Stimulated activated CD8-positive, alpha-beta memory T cell treated with anti-CD3 and anti-CD28 coated beads, Interleukin-7, amount 100 ng/mL, for 4 hours (primary cell): ENCODE measurements at places on chromosomes 11 and 22.
A peak's percentile ranks its signal among the peaks of the same experiment; 100 is the strongest.

GRCh38 chr11:14270690-14271542, 88.1 kb downstream of the RRAS2 start:
- no peak for DNase-seq

DNA sequence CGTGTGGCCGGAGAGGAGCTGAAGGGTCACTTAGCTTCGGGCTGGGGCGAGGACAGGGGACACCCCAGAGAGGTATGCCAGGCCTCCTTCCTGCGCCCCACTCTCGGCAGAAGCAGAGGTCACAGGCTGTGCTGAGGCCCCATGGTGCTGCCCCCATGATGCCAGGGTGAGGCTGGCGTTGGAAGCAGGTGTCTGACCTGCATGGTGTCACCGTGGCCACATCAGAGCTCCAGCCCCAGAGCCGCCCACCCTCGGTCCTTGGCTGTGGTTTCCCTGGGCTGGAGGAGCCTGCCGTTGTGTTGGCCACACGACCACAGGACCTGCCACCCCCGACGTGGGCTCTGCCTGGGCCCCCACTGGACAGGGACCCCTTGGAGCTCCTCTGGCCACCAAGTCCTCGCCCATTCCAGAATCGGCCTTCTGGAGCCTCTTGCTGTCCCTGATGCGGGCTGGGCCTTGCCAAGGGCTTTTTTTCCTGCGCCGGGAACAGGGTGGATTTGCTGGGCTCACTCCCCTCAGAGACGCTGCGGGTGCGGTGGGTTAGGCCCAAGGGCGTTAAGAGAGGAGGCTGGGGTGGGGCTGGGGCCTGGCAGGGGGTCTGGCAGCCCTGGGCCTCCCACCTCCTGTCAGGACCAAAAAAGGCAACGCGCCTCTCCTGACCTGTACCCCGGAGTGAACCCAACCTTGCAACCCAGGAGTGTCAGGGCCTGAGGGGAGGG, 8.2 kb upstream of the TSSC4 start:
- DNase-seq, result no peak

DNA sequence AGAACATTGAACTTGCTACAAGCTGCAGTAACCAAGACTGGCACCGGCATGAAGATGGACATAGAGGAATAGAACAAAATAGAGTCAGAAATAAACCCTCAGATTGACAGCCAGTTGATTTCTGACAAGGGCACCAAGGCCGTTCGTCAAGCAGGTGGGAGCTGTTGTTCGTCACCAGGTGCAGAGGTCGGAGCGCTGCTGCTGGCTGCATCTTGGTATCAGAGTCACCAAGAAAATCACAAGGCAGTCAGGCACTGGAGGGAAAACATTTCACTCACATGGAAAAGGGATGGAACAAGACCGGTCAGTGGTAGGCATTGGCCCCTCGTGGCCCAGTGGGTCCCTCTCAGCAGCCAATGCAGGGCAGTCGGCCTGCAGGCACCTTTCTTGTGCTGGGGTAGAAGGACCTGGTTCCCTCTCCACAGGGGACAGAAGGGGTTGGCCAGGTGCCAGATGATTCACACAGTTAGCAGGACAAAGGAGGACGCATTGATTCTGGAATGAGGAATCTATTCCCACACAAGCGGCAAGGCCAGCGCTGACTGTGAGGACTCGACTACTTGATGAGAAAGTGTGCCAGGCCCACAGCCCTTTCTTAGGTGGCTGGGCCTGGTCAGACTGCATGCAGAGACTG, 115.8 kb upstream of the FGF3 start:
- no peak for DNase-seq

GRCh38 chr11:3920148-3920852, 64.8 kb downstream of the STIM1 start:
- DNase-seq, result peak; percentile 76

GRCh38 chr11:130175898-130176297, 16.3 kb downstream of the ST14 start:
- DNase-seq, result no peak

- DNase-seq, result no peak
Observed at GRCh38 chr22:44571566-44572413, 73.8 kb upstream of the RTL6 start.

DNA sequence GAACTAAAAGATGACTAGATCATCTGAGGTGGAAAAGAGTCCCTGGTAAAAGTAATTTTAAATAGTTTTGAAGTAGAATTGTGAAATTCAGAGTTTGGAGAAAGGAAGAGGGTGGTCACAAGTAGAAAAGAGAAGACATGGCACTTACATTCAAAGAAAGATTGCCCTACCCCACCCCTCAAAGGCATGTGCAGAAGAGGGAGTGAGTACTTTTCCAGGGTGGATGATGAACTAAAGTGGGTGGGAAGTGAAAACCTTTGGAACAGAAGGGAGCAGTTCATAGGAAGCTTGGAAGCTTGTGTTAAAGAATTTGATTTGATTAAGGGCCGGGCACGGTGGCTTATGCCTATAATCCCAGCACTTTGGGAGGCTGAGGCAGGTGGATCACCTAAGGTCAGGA, 23.6 kb downstream of the SREBF2 start:
- DNase-seq, result no peak

GRCh38 chr11:33828604-33829429, 54.5 kb upstream of the FBXO3 start:
- DNase-seq, result no peak

- no peak for DNase-seq
Observed at GRCh38 chr11:70569618-70569890, 171.2 kb downstream of the CTTN start.

- no peak for DNase-seq
Observed at GRCh38 chr11:64250415-64251015, 815 bp upstream of the PLCB3 start.

DNA sequence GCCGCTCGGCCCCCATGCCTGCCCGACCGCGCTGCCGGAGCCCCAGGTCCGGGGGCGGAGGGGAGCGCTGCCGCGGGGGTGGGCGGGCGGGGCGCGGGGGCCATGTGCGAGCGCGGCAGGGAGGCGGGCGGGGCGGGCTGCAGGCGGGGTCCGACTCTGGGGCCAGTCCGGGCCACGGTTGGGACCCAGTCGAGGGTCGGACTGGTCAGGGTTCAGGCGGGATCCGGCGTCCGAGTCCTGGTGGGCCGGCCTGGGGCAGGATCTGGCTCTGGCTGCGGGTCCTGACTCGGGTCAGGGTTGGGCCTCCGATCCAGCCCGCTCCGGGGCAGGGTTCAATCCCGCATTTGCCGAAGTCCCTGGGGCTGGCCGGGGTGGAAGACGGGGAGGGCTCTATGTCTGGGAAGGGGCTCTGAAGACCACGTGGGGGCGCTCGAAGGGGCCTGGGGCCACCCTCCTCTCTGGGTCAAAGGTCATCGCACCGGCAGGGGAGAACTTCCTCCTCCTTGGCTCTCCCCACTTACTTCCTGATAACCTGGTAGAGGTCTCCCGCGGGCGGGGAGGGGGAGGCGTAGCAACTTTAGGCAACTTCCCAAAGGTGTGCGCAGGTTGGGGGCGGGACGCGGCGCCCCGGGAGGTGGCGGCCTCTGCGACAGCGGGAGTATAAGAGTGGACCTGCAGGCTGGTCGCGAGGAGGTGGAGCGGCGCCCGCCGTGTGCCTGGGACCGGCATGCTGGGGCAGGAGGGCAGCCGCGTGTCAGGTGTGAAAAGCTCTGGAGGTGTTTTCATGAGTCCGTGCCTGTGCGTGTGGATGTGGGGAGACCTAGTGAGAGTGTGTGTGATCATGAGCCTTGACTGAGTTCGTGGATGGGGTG, 603 bp downstream of the ESRRA start:
- peak; percentile 60 for DNase-seq

DNA sequence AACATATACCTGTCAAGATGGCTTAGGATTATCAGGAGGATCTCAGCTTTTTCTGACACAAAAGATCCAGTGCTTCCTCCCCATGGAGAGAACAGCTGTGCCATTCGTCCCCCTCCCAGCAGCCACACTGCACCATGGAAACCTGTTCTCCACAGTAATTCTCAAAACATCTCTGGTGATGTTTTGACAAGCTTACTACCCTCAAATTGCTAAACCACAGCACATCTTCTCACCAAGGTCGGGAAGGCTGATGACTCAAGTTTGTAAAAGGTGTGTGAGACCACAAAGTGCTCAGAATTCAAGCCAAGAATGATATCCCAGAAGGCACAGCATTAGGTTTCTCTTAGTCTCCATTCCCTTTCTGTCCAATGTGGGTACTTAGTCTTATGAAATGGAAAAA, 3.9 kb upstream of the RAB38 start:
- DNase-seq, result no peak

DNA sequence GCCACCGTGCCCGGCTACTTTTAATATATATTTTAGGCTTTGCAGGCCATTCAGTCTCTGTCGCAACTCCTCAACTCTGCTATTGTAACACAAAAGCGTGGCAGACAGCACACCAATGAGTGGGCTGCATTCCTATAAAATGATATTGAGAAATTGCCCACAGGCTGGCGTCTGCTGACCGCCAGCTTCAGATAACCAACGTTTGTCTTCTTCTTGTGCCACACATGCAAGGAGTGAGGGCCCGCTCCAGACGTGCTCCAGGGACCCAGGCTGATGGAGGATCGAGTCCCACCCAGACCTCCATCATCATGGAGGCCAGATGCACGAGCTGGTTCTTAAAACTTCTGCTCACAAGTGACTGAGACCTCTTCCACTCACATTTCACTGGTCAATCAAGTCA, 35.4 kb upstream of the LINC01488 start:
- no peak for DNase-seq

DNA sequence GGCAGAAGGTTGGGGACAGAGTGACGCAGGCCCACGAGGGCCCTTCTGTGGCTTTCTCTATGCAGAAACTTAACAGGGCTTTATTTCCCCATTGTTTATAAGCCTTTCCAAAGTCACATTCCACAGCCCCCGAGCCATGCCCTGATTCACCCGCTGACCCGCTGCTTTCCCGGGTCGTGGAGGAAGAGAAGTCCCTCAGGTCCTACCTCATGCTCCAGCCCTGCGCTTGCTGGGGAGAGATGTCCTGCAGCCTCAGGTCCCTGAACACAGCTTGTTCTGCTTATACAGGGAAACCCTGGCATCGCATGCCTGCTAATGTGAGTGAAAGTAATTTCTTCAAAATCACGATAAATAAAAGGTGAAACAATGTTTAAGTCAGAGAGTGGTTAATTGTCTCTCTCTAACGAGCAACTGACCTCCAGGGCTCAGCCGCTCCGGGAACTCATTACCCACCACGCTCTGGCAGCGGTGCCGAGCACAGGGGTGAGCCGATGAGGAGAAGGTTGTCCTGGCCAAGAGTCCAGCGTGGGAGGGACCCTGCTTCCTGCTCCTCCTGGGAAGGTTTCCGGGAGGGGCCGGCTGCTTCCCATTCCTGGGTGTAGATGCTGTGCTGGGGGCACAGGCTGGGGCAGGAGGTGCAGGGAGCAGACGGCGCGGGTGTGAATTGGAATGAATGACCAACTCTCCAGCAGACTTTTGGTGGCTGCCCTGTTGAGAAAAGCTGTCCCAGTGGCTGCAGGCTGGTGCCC, 595.2 kb downstream of the BRD1 start:
- no peak for DNase-seq

GRCh38 chr22:44023404-44024287, 456 bp upstream of the PARVB start:
- DNase-seq, result peak; percentile 33

GRCh38 chr22:44738347-44738715, 14.0 kb upstream of the ARHGAP8 start:
- DNase-seq, result no peak

DNA sequence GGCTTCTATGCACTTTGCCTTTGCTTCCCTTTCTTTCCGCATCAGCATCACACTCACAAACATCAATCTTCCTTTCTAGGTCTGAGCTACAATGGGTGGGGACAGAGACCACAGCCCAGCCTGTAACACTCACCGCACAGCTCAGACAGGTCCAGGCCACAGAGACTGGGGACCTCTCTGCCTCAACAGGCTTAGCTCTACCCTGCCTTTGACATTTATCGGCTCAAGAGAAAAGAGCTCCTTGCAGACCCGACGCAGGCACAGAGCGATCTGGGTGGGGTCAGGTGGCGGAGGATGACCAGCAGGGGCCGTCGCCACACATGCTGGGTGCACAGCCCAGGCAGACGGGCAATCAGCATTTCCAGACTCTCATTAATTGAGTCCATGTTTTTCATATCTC, 837.3 kb downstream of the TBC1D22A start:
- no peak for DNase-seq

DNA sequence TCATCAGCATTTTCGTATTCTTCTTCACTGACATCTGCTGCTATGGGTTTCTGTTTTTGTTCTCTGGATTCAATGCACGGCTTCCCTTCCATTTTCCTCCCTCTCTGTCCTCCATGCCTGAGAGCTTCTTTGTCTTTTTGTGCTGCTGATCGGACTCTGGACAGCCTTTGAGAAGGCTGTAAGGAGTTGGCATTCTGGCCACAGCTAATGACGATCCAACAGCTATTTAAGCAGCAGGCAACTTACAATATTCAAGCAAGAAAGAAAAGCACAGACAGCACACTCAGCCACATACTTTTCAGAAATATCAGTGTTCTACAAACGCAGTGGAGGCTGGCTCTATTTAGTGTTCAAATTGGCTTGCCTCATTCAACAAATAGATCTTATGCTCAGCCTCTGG, 60.9 kb upstream of the ZC3H12C start:
- no peak for DNase-seq

DNA sequence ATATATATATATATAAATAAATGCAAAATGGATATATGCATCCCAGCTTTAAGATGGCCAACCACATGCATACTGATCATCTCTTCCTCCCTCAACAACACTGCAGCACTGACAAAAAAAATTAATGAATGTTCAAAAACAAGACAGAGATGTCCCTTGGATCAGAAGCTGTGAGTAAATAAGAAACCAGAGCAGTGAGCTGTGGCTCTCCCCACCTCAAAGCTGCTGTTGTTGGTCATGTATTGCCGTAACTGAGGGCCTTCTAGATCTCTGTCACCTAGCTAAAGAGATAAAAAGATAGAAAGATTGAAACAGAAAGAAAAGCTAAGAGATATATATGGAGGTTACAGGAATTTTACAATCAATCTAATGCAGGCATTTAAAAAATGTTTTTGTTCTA, 15.5 kb upstream of the TMEM135 start:
- no peak for DNase-seq

DNA sequence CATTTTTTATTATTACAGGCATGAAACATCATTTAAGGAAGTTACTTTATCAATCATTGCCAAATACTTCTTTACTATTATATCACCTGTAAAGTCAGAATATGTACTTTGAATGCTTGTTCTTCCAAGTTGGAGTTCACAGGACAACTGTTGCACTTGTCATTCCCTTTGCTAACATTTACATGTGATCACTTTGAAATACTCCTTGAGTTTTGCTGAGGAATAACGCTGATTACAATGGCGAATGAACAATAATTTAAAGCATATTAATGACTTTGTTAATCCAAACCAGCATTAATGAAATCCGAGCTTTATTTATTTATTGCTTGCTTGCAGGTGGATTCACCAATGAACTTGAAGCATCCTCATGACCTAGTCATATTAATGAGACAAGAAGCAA, 20.2 kb downstream of the TTC17 start:
- no peak for DNase-seq

GRCh38 chr11:31361743-31362142, 7.8 kb downstream of the DCDC1 start:
- DNase-seq, result no peak

GRCh38 chr11:123519797-123520193, 89.7 kb downstream of the GRAMD1B start:
- no peak for DNase-seq
